ENCODE measurements at places on chromosomes 2 and 18.

DNA sequence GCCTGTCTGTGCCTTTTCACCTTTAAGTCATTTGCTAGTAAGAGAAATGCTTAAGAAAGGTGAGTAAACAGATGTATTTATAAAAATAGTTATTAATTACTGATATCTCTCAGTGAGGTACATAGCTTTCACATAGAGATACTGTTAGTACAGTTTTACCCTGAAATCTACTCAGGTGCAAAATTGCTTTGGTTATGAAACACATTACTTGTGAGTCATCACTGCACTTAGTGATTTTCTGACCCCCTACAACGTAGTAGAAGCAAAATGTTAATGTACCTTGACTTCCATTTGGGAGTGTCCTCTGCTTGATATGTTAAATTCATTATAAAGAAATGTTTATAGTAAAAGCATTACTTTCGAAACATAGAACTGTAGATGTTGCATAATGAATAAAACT is 6.5 kb downstream of the GLS start:
- no peak for DNase-seq

DNA sequence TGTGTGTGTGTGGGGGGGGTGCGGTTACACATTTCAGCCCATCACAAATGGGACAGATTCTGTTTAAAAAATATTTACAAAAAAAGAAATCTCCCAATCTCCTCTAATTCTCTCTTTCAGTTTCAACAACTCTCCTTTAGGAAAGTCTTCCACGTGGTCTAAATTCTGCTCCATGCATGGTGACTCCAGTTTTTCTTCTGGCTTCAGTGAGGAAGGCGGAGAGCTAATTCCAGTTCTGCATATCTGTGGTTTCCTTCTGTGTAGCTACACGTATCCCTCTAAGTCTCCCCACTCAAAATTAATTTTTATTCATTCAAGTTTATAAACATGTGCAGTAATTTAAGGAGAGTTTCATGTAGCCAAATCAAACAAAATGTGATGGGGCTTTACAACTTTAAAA is 111.6 kb downstream of the SLC4A3 start:
- no peak for DNase-seq

- no peak for DNase-seq
Observed at GRCh38 chr2:174020926-174021662, 55.9 kb upstream of the SP3 start.

DNA sequence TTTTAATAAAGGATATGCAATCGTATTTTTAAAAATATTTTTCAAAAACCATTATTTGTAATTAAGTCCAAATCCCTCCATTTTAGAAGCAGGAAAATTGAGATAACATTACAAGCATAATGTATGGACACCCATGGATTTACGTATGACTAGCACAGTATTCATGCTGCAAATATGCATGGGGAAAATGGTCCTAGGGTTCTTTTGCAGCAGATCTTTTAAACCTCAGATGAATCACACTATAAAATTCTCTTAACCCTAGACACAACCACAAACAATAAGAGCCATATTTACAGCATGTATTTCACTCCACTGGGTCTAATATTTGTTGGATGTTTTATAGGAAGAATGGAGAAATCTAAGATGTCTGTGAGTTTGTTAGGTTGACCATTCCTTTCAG is 453.4 kb downstream of the TGIF1 start:
- no peak for DNase-seq

DNA sequence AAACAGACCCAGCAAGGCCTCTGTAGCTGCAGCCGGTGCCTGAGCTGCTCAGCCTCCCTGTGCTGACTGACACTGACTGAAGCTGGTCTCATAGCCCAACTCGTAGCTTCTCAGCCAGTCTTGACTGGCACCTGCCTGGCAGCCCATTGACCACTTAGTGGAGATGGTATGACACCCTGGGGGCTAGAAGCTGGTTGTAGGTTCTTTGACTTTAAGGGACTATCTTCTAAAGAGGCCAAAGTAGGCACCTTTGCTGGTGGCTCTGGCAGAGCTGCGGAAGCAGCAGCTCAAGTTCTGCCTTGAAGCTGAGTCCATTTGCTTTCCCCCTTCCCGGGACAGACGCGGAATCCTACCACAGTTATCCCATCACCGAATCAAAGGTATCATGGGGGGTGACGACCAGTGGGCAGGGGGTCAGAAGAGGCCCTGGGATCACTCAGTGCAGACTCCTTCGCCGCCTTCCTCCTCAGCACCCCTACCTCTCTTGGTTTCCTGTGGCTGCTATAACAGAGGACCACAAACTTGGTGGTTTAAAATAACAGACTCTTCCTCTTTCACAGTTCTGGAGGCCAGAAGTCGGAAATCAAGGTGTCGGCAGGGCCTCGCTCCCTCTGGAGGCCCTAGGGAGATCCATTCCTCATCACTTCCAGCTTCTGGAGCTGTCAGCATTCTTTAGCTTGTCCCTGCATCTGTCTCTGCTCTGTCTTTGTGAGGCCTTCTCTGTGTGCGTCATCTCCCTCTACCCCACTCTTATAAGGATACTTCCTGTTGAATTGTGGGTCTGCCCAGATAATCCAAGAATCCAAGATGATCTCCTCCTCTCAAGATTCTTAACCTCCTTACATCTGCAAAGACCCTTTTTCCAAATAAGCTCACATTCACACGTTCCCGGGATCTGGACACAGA is 13.7 kb upstream of the FOSL2 start:
- no peak for DNase-seq

- no peak for DNase-seq
Observed at GRCh38 chr2:148754864-148755263, 110.3 kb downstream of the EPC2 start.

GRCh38 chr18:55605733-55606338 is 17.8 kb upstream of the TCF4 start:
- no peak for DNase-seq

DNA sequence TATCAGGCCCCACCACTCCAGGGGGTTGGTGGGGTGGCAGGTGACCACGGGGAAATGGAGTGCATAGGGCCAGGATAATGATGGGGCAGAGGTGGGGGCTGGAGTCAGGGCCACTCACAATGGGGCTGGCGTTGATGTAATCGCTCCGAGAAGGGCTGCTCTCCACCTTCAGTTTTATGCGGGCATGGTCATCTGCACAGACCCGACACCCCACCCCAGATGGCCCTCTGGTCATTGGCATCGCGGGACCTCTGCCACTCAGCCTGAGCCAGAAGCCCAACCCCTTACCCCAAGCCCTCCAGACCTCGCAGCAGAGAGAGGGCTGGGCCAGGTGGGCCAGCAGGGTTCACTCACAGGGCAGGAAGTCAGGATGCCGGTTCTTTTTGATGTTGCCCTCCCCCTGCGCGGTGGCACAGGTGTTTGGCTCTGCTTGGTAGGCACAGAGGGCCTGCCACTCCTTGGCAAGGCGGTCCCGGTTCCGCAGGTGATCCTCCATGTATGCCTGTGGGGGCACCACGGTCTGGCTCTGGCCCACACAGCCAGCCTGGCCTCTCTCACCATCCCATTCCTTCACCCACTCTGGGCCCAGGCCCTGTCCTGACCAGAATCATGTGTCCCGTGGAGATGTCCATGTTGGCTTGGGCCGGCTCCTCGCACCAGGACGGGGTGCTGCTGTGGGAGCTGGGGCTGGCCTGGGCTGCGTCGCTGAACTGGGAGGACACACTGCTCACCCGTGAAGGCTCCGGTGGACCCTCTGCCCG is 12.4 kb downstream of the PTPRN start:
- no peak for DNase-seq

- no peak for DNase-seq
Observed at GRCh38 chr2:33013684-33014110, 66.9 kb downstream of the LTBP1 start.

DNA sequence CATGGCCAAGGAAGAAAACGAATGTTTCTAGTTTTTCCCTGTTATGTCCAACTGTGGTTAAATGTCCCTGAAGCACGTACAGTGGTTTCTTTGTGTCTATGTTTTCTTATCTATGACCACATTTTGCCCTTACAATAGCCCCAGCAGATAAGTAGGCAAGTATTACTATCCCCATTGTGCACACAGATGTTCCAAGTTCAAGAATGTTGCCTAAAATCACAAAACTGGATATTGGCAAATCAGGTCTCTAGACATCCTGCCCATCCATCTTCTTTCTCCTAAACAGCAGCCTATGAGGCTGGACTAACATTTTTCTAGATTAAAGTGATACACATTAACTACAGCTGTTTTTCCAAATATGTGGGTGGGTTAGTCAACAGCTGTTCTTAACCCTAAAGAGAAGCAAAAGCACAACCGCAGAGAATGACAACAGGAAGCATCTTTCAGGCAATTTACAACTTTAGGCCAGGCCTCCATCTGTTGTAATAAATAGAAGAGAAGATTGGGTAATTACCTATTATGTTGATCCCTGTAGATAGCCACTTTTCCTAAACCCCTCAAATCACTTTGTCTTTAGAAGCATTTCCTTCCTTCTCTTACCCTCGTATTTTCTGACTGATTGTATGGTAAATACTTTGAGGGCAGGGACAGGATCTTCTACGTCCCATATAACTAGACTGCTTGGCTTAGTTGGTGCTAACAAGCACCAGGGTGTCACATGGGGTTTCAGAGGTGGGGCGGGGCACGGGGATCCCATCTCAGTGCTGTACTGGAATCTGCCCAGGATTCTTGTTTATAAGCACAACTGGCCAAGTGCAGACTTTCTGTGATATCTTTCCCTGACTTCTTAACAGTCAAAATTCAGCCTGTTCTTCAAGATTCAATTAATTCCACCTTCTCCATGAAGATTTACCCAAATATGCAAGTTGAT is 132.1 kb upstream of the SETBP1 start:
- DNase-seq = no peak

GRCh38 chr2:2879071-2879470 is 498.5 kb downstream of the EIPR1 start:
- no peak for DNase-seq

- DNase-seq = no peak
Observed at GRCh38 chr2:138724327-138724726, 55.9 kb downstream of the NXPH2 start.

DNA sequence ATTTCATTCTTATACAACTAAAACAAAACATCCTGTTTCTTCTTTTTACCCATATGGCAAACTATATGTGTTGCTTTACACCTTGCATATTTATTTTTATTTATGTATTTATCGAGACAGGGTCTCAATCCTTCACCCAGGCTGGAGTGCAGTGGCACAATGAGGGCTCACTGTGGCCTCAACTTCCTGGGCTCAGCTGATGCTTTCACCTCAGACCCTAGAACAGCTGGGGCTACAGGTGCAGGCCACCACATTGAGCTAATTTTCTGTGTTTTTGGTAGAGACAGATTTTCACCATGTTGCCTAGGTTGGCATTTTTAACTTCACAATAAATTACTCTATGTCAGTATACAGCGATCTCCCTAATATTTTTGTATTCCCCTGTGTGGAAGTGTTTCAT is 522.0 kb downstream of the MBD2 start:
- no peak for DNase-seq

GRCh38 chr18:63828120-63828519 is 52.9 kb downstream of the SERPINB7 start:
- no peak for DNase-seq

GRCh38 chr2:117126656-117127055 is 687.8 kb upstream of the DDX18 start:
- DNase-seq = no peak

- DNase-seq = no peak
Observed at GRCh38 chr2:224099861-224100643, 61.0 kb upstream of the SERPINE2 start.

GRCh38 chr2:159285433-159285832 is 1.1 kb downstream of the WDSUB1 start:
- DNase-seq = no peak

- DNase-seq = no peak
Observed at GRCh38 chr2:184067502-184067901, 530.8 kb upstream of the ZNF804A start.

DNA sequence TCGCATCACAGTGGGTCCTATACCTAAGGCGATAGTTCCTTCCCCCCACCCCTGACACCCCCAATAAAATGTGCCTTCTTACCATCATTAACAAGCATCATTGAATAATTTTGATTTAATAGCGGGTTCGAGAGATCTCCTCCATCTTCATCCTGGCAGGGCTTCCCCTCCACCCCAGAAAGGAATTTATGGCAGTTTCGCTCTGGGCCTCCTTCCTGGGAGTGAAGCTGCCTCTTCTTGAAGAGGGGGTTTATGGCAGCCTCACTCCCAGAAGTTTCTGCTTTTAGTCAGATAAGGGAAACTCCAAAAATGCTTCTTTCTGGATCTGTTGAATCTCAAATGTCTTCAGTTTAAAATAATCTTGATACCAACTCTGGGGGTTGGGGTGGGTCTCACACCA is 45.7 kb downstream of the RRM2 start:
- DNase-seq = no peak

GRCh38 chr18:5391409-5391808 is 95.9 kb upstream of the ZBTB14 start:
- no peak for DNase-seq

- DNase-seq = no peak
Observed at GRCh38 chr2:25885933-25886332, 7.6 kb upstream of the ASXL2 start.

DNA sequence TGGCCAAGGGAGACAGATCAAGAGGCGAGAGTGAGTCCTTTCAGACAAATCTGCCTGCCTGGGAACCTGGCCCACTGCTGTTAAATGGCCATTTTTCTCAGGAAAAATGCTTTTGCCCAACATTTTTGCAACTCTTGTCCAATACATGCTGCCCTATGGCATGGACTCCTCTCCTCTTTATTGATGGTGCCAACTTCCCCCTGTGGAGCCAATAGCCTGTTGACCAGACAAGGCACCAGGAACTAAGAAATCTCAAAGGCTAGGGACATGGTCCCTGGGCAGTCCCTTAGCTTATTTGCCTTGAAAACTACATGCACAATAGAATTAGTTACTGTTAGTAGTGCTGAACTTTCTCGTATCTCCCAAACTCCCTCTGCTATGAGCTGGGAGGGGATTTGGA is 91.8 kb upstream of the ACVR1C start:
- no peak for DNase-seq

GRCh38 chr2:137939026-137939425 is 25.2 kb upstream of the HNMT start:
- DNase-seq = no peak

DNA sequence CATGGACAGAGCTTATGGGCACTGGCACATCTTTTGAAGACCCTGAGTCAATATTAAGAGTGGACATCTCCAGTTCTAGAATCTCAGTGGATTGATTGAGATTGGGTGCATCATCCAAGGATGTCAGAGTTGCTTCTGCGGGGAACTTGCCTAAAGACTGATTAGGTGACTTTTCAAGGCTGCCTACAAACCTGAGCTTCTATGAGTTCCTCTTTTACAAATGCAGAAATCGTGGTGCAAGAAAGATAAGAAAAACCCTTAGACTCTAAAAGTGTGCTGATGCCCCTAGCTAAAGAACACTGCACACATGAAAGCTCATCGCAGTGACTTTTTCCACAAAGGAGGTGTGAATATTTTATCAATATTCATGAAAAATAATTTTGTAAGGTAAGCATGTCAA is 86.8 kb upstream of the NEDD4L start:
- DNase-seq = no peak

- no peak for DNase-seq
Observed at GRCh38 chr2:160632084-160632975, 138.7 kb upstream of the RBMS1 start.

Data from CD4-positive, alpha-beta T cell treated with Interleukin-4 for 1 hour (primary cell).